ENCODE measurements at places on chromosomes 12 and 14.

DNA sequence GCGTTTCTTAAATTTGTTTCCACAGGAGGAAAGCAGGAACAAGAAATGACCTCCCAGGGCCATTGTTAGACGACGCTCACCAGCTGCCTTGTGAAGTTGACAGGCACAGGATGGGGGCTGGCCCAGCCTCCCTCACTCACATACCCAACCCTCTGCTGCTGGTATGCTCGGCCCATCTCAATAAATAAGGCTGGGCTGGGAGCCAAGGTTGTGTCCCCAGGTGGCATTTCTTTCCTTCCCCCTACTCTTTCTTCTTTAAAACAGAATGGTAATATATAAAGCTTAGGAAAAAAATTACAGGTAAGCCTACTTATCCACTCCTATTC is 93.0 kb downstream of the ACTN1 start:
- no peak for DNase-seq

DNA sequence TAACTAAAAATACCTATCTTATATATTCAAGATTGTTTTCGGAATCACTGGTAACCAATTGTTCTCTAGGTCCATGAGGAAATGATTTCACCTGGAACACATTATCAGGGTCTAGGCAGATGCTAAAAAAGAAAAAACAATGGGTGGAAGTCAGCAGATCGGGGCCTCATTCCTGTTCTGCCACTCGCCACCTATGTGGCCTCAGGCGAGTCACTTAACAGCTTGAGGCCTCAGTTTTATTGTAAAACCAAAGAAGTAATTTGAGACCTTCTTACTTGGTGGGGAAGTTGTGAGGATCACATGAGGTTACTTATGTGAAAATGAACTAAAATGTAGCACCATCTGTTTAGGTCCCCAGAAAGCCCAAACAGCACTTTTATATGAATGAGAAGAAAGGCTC is 6.2 kb upstream of the RNASE10 start:
- no peak for DNase-seq

DNA sequence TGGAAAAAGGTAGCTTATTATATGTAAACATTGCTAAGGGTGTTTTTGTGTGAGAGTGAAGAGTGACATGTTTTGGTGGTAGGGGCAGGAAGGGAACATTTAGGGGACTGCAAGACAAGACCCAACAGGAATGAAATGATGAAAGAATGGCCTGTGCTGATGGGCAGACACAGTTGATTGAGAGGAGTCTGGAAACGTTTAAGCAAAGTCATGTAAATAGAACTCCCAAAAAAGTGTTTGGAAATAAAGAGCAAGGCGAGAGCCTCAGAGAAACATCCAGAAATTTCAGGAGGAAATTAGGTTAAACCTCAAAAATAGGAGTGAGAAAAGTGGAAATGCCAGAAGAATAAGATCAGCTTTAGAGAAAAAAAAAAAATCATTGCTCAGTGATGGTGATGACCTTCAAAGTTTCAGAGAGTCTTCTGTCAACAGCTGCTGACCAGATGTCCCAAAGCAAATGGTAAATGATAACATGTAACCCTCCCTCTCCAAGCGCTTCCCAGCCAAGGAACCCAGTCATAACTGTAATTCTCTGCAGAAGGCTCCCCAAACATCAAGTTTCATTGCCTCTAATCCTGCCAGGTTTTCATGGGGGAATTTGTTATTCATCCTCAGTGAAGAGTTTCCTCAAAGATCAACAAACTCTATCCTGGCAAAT is 223.2 kb upstream of the FAR2 start:
- DNase-seq = no peak

GRCh38 chr12:105670672-105671071 is 340.2 kb downstream of the C12orf75 start:
- no peak for DNase-seq

- DNase-seq = peak; percentile 19
Observed at GRCh38 chr14:58152014-58152857, at the start of gene ARMH4. Gene ARMH4 (minus strand): TSS chr14:58152213. CDS start chr14:58139358, 12,855 bp downstream.

GRCh38 chr12:42469355-42470175 is 120.0 kb downstream of the PRICKLE1 start:
- no peak for DNase-seq

- DNase-seq = peak; percentile 16
Observed at GRCh38 chr12:75979181-75979580, 52.4 kb downstream of the PHLDA1 start.

DNA sequence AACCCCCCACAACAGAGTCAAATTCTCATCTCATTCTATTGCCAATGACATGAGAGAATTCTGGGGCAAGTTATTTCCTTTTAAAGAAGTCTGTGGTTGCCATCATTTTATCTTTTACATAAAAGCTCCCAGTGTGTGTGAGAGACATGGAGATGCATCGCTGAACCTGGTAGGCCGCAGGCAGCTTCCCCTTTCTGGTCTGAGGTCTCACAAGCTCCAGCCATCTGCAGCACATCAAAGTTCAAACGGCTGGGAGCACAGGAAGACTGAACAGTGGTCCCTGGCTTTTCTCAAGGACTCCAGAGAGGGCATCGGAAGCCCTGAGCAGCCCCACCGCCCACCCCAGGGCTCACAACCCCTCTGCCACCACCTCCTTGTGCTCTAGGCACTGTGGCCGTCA is 141.7 kb downstream of the RIMBP2 start:
- DNase-seq = no peak

- no peak for DNase-seq
Observed at GRCh38 chr12:106709068-106709511, 65.4 kb upstream of the RIC8B start.

DNA sequence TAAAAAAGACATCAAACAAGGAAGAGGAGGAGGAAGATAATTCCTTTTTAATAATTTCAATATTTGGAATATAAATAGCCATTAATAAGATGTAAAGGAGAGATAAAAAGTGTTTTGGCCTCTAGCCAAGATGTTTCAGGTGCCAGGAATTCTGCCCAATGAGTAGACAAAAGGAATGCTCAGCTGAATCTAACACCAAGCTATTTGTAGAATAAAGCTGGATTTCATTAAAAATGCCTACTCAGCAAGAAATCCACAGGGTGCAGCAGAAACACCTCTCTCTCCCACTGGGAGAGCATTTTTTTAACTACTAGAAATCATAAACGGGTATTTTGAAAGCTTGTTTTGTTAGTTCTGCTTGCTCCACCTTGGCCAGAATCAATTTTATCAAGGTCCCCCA is 4.1 kb upstream of the STAB2 start:
- DNase-seq = no peak

DNA sequence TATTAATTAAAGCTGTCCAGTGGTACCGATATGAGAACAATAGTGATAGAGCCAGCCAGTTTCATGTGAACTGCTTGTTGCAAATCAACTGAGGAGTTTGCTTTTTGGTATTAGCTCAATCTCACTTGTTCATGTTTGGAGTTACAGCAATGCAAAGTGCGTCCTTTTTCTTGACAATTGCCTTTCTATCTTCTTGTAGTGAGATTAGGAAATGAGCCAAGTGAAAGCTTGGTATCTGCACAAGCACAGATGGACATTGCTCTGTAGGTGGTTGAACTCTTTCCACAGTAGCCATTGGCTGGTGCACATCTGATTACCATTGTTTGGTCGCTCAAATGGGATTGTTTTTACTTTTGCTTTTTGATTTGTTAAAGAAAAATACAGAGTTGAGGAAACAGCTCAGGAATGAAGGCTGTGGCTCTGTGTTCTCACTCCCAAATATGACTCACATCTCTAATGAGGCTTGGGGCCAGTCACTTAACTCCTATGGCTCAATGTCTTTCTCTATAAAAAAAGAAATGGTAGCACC is 241.4 kb downstream of the BMP4 start:
- no peak for DNase-seq

- DNase-seq = no peak
Observed at GRCh38 chr14:106787626-106788025, 1261.2 kb downstream of the TMEM121 start.

DNA sequence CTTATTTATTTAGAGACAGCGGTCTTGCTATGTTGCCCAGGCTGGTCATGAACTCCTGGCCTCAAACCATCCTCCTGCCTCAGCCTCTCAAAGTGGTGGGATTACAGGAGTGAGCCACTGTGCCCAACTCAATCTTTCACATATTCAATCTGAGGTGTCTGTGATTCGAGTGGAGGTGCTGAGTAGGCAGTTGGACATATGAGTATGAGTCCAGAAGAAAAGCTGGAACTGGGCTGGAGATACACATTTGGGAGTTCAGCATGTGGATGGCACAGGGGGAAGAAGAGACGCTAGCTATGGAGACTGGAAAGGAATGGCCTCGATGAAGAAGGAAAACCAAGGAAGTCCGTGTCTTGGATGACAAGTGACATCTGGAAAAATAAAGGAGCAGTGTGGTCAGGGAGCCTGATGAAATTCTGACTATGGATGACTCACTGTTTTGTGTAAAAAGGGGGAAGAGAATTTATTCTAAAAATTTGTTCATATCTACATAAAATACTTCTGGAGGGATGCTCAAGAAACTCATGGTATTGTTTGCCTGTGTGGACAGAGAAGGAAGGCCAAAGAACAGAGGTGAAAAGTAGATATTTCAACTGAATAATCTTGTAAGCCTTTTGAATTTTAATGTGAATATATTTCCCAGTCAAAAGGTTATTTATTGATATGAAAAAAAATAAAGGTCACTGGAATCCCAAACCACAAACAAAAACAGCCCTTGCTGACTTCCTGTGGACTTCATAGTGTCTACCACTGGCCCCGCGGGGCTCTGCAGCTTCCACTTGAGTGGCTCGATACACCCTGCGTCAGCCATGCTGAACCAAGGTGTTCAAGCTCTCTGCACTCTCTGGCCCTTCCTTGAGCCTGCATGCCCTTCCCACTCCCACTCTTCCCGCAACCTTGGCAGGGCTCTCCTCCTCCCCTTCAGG is 8.9 kb upstream of the LTA4H start:
- DNase-seq = no peak

GRCh38 chr12:128191380-128191779 is 75.6 kb upstream of the TMEM132C start:
- no peak for DNase-seq

GRCh38 chr14:91173221-91173670 is 59.4 kb downstream of the DGLUCY start:
- peak; percentile 80 for DNase-seq

DNA sequence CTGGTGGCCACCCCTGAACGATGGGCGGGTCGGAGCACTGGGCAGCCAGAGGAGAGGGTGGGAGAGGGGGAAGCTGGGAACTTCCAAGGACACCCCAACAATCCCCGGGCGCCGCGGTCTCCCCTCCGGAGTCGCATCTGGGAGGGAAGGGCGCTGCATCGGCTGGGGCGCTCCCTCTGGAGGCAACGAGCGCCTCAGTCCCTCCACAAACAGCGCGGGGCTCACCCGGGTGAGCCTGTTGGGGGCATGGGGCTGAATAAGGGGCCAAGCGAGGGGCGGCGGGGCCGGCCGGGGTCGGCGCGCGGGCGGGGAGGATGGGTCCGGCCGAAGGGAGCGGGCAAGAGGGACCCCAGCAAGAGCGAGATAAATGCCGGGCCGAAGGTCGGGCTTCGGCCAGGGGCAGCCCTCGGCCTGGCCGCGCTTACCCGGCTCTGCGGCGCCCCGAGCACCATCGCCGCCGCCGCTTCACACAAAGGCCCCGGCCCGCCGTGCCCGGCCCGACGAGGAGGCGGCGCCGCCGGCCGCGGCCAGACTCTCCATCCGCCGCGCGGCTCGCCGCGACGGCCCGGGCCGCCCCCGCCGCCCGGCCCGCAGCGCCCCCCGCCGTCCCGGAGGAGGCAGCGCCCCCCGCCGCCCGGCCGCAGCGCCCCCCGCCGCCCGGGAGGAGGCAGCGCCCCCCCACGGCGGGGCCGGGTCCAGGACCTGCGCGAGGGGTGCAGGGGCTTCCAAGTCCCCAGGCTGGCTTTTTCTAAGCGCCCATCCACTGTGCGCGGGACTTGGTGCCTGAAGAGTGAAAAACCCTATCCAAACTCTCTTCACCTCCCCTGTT is at the start of gene ZBTB39:
ZBTB39 (minus strand) TSS at position 567 of the 829 bp plus-strand sequence. CDS start 1,629 bp downstream, outside the sequence.
- DNase-seq = peak; percentile 40

DNA sequence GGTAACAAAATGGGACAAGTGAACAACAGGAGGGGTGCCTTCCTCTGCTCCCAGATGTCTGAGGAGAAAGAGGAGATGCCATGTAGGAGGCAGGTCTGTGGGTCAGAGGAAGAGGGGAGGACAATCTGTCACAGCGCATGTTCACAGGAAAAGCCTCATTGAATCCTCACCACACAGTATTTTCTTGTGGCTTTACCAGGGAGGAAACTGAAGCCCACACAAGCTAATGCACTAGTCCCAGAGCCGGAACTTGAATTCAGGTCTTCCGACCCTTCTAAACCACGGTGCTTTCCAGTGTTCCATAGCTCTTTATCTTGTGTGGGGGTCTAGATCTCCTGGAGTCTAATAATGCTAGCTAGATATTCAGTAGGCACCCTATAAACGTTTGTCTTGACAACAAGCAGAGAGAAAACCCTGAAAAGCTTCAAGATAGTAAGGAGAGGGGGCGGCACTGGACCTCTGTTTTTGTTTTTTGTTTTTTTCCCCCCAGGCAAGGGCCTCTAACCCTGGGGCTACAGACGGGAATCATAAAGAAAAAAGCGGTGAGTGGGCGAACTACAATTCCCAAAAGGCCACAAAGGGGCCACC is 371 bp upstream of the SHMT2 start:
- DNase-seq = no peak

- DNase-seq = no peak
Observed at GRCh38 chr14:88790501-88791251, 2.1 kb downstream of the EML5 start.

GRCh38 chr12:106226884-106227640 is 20.8 kb downstream of the CKAP4 start:
- no peak for DNase-seq

- DNase-seq = no peak
Observed at GRCh38 chr12:98344046-98344930, 171.1 kb upstream of the TMPO start.

GRCh38 chr12:109680264-109681005 is 33.2 kb upstream of the FAM222A start:
- DNase-seq = no peak

- no peak for DNase-seq
Observed at GRCh38 chr14:31269634-31270195, 62.1 kb upstream of the HECTD1 start.

DNA sequence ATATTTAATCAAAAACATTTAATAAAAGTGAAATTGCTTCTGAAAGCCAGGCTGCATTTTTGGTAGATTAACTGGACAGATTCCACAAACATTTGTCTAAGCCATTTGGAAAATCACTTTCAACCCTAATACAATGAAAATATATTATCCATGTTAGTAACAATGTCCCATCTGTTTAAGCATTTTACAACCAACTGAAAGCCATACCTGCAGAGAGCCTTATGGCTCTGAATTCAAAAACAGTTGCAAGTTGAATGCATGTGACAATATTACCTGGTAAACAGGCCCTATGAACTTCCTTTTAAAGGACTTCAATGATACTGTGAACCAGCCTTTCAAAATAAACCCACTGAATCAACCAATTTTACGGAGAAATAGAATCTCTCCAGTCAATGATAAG is 468.1 kb downstream of the BTG1 start:
- DNase-seq = no peak

- no peak for DNase-seq
Observed at GRCh38 chr14:103317251-103317650, 16.8 kb upstream of the EIF5 start.

DNA sequence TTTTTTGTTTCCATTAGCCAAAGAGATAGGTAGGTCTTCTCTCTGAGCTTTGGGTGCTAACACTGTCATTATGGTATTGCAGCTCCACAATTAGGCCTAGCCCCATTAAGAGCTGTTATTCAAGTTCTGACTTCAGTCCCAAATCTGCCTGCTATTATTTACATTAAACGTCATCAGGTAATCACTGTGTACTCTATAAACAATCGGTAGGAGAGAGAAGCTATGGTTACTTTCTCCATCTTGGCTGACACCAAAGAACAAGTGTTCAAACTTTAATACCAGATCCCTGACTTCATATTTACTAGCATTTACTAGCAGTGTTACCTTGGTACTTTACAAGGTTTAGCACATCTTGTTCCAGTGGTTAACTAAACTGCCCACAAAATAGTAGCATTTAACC is 305.1 kb upstream of the GARIN2 start:
- no peak for DNase-seq

Data from stimulated activated CD4-positive, alpha-beta T cell treated with anti-CD3 and anti-CD28 coated beads, TNF-alpha, amount 100 ng/mL, for 24 hours (primary cell).